GM20000 (cell line): ENCODE measurements at places on chromosomes 1 and 21.

GRCh38 chr1:227945891-227946623 lies 1.7 kb downstream of the WNT9A start:
- DNase-seq: peak; percentile 45

GRCh38 chr1:234619794-234620247 lies 9.8 kb upstream of the IRF2BP2 start:
- no peak for DNase-seq

DNA sequence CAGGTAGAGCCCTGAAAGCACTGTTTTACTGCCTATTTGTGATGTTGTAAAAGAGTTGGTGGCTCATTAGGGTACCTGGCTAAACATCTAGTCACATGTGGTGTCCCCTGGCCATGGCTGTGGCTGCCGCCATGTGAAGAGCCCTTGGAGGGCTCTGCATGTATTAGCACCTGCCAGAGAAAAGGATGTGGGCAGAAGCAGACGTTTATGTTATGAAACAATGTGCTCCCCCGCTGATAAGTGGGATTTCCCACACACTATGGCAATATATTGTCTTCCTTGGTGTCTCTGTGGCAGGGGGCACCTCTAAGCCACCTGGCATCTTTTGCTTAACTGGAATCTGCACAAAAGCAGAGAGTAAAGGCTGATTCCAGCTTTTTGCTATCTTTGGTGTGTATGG lies 9.6 kb downstream of the TENT5C start:
- DNase-seq: no peak

DNA sequence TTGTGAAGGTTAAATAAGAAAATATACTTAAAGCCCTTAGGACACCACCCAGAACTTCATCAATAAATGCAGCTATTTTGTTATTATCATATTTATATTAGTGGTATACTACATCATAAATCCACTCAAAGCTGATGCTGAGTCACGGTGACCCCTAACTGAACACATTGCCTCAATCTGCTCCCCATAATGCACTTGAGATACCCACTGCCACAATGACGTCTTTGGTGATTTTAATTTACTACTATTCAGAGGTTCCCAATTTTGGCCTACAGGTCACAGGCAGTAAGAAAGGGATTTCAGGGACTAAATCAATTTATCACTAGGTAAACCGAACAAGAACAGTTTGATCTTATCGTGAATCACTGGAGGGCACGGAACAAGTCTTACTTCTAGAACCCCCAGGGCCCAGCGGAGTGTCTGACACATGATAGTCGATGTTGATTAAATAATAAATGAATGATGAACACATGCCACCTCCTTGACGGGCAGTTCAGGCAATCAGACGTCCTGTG lies 493 bp upstream of the CHD1L start:
- no peak for DNase-seq
